Activated effector memory CD4-positive, alpha-beta T cell treated with Interleukin-2 at 50 U/mL for 16 hours (primary cell): ENCODE measurements at places on chromosomes 1 and 21.

DNA sequence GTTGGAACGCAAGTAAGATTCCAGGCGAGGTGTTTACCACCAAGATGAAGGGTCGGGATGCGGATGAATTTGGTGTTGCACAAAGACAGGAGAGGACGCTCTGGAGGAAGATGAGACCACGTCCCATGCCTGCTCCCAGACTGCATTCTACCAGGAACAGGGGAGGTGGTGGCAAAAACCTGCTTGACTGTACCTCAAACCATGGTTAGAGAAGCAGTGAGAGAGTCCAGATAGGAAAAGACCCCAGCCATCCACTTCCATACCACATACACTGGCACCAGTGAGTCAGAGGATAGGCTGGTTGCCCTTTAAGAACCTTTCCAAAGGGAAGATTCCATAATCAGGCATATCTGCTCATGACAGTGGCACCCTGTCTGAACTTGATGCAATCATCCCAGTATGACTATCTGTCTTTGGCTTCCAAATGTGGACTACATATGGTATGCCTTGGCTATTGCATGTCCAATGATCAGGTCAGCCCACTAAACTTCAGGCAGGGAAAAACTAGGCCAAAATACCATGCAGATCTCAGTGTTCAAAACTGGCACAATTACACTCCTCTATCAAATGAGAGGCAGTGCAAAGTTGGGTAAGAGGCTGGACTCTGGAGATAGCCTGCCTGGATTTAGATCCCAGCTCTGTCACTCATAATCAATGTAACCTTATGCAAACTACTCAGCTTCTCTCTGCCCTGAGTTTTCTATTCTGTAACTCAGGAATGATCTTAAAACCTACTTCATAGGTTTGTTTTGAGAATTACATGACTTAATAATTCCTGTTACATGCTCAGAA, 20.6 kb downstream of the NPR1 start:
- DNase-seq, result no peak

DNA sequence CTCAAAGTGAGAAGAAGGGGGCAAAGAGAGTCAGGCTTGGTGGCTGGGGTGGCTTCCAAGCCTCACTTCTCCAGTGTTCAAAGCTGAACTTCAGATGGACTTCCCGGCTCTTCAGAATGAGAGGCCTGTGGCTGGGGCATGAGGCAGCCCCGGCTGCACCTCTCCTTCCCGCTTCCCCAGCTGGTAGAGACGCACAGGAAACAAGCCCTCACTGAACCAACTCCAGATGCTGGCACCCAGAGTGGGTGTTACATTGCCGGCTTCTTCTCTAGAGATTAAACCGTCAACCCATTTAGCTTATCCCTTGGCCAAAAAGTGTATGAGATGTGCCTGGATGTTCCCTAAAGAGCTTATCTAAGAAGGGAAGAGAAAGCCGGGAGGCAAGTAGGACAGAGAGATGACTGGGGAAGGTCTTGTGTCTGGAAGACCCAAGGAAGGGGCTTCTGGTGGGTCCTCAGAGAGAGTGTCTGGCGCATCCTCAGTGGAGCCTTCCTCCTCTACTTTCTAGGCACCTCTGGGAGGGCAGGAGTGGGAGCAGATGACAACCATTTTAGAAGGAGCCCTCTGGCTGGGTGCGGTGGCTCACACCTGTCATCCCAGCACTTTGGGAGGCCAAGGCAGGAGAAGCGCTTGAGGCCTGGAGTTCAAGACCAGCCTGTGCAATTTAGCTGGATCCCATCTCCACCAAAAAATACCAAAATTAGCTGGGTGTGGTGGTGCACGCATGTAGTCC, 2.0 kb downstream of the ADAMTSL4 start:
- DNase-seq, result no peak

DNA sequence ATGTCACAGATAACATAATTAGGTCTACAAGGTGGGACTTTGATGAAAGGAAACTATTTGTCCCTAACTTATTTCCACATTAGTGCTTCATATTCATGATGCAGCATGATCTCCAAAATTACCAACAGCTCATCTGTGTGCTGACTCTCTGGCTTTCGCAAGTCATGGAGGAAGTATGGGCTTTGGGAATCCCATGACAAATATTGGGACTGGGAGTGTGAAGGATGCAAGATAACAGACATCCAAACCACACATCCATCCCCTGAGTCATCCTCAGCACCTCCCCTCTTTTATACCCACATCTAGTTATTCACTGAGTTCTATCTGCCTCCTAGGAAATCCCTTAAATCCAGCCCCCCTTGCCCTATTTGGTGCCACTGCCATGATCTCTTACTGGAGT, 102.8 kb upstream of the COL24A1 start:
- no peak for DNase-seq

DNA sequence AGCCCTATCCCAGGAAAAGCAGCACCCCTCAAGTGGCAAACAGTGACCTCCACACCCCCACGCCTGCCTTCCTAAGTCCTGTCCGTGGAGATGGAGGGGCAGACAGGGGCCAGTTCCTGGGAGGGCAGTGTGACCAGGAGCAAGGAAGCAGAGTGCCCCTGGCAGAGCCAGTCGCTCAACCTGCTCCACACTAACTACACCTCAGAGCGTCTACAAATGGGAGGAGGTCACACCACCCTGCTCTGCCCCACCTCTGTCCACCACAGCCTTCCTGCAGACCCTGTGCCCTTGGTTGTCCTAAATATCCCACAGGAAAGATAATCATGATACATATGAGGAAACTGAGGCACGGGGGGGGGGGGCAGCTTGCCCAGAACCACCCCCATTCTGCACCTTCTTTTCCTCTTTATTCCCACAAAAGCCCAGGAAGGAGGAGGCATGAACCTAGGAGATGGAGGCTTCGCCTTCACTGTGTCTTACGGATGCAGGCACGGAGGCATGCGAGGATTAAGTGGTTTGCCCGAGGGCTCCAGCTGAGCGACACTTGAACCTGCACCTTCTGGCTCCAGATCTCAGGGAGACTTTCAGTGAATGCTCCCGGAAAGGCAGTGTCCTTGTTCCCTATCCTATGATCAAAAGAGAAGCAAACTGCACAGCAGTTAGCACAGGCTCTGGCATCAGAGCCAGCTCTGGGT, 42.7 kb upstream of the SELENON start:
- DNase-seq, result no peak

DNA sequence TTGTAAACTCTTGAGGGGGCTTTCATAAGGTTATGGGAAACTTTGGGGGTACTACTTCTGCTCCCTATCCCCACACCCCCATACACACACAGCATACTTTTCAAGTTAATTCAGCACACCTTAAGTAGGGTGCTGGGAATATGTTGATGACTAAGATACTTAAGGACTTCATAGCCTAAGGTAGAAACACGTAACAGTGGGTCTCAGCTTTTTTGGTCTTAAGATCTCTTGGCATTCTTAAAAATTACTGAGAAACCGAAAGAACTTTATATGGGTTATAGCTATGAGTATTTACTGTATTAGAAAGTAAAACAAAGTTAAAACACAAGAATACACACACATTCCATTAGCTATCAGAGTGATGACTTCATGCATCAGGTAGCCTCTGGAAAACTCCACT, 2.1 kb downstream of the OTUD3 start:
- DNase-seq, result no peak
